RPMI7951 (cell line): ENCODE measurements at places on chromosomes 7 and 10. TPM values are rescaled to one million over a fixed set of nuclear protein-coding genes. Genes with fewer than 3 reads are reported as not detected.

MYH16 gene
- total RNA-seq: 1.1 and 1.2 TPM in 2 replicates

LUC7L2 gene
- 46.6 and 49.1 TPM in 2 replicates for total RNA-seq

RADIL gene
- total RNA-seq: 0.20 TPM in 1 of 2 replicates, not detected in the other

CD36 gene
- total RNA-seq: 6.5 and 11.4 TPM in 2 replicates

FAM25G gene
- not detected in 2 replicates for total RNA-seq

NUTM2E gene
- not detected in 2 replicates for total RNA-seq

SUV39H2 gene
- 37.9 and 48.5 TPM in 2 replicates for total RNA-seq

TAS2R41 gene
- total RNA-seq: not detected in 2 replicates

NEUROD6 gene
- total RNA-seq: not detected in 2 replicates

CCT6A gene
- 372 and 490 TPM in 2 replicates for total RNA-seq

TWIST1 gene
- total RNA-seq: 32.0 and 36.8 TPM in 2 replicates

LGI1 gene
- total RNA-seq: 0.12 TPM in 1 of 2 replicates, not detected in the other

CCDC172 gene
- not detected in 2 replicates for total RNA-seq

- DNase-seq: no peak
Measured at GRCh38 chr7:102974366-102975236, 61.8 kb downstream of the LRRC17 start.

- no peak for DNase-seq
Measured at GRCh38 chr7:20214921-20215669, 2.1 kb downstream of the MACC1 start.

DNA sequence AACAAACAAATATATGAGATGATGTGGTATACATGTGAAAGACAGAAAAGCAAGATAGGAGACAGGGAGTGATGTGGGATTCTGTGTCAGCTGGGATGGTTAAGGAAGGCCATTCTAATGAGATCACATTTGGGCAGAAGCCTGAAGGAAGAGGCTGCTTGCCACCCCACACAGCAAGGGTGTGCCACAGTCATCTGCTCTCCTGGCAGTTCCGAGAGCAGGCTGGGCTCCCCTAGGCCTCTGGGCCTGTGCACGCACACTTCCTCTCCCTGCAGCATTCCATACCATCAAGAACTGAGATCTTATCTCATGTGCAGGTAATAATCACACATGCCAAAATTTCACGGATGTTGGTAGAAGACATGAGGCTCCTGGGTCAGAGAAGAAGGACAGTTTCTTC, 43.1 kb downstream of the SYPL1 start:
- DNase-seq: no peak

DNA sequence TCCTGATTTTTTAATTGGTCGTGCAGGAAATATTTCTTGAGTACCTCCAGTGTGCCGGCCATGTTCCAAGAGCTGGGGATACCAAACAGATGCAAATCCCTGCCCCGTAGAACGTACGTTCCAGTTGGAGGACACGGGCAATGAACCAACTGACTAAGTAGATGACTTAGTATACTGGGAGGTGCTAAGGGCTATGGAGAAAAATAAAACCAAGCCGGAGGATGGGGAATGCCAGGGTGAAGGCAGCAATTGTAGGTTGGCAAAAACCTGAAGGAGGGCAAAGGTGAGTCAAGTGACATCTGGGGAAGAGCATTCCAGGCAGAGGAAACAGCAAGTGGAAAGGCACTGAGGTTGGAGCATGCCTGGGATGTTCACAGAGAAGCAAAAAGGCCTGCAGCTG, 6.8 kb upstream of the VSIR start:
- DNase-seq: no peak

DNA sequence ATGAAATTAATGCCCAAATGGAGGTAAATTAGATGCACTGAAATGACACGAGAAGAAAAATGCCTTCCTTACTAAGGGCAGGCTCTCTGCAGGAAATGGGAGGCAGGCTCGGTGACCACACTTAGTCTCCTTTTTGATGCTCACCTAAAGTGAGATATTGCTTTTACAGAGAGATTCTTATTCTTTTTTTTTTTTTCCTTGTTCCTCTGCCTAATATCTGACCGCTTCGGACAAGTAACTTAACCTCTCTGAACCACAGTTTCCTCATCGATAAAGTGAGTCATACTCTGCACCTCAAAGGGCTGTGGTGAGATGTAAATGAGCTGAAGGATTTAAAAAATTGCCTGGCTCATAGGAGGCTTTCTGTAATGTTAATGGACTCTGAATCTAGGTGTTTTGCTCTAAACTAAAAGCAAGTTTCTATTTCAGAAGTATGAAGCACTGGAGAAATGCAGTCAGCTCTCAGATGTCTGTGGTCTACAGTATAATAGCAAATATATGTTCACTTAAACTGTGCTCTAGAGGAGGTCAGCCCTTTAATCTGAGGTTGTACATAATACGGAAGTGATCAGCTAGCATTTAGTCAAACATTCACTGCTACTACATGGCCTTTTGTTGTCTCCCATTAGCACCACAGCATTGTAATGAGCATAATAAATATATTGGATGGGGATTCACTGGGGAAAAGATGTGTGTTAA, 23.2 kb downstream of the NKX2-3 start:
- no peak for DNase-seq

DNA sequence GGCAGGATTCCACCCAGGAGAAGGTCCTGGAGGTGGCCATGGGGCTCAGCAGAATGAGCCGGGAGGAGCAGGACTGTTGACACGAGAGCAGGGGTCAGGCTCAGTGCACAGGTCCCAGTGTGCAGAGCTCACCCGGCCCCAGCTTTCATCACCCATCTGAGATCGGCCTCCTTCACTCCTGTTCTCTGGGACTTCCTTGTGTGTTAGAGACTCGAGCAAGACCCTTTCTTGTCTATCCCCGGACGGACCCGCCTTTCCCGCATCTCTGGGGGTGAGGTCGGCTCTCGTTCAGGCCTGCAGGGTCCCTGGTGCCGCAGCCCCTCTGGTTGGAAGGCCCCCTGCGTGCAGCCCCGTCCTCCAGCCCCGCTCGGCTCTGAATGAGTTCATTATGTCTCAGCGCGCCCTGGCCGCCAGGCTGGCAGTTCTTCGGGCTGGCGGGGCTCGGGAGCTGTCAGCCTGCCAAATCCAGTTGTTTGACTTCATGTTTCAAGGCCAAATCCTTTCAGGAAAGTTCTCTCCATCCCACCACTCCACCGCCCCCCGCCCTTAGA, 127.9 kb downstream of the LHPP start:
- DNase-seq: no peak

DNA sequence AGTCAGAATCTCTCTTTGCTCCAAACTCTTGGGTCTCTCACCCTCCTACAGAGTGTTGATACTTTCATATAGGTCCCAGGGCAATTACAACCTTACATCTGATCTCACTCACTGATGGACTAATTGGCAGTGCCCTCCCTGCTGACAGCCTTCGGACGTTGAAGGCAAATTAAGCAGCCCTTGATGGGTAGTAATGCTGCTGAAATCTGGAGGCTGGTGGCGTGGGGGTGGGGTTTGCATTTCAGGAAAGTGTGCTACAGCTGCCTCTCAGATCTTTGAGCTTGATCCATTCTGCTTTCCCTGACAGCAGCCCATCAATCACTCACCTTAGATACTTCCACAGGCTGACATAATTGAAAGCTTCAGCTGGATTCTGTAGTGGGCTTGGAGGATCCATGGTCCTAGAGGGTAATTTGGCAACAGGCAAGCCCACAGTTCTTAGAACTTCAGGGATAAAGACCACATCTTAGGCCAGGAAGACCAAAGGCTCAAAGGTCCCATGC, 349.1 kb upstream of the PODXL start:
- DNase-seq: no peak

GRCh38 chr7:144391823-144392255, 11.7 kb downstream of the NOBOX start:
- peak; percentile 50 for DNase-seq

DNA sequence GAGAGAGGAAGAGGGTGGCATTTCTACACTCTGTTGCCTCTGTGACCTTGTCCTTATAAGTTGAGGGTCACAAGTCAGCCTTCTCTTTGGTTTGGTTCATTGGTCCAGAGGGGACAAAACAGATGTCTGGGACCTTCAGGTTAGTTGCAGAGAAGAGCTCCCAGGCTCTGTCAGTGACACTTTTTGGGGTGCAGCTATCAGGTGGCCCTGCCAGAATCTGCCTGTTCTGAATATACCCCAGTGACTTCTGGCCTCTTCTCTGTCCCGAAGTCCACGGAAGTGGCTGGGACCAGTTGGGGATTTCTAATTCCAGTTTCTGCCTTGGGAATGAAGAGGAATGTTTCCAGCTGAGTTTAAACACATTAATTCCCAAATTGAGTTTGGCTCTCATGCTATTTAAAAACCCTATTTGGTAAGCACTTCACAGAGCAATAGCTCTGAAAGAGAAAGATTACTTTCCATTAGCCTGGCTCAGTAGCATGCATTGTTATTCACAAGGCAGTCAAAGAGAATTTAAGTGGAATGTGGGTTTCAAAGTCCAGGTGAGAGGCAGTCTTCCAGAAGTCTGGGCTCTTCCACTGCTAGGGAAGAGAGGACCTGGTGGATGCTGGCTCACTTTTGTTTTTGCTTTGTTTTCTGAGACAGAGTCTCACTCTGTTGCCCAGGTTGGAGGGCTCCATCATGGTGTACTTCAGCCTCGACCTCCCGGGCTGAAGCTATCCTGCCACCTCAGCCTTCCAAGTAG, 237.8 kb upstream of the GALNT17 start:
- DNase-seq: no peak

GRCh38 chr7:28979776-28980175, 21.6 kb upstream of the TRIL start:
- no peak for DNase-seq

- DNase-seq: peak; percentile 54
Measured at GRCh38 chr10:13893926-13894325, 307.2 kb downstream of the PRPF18 start.

DNA sequence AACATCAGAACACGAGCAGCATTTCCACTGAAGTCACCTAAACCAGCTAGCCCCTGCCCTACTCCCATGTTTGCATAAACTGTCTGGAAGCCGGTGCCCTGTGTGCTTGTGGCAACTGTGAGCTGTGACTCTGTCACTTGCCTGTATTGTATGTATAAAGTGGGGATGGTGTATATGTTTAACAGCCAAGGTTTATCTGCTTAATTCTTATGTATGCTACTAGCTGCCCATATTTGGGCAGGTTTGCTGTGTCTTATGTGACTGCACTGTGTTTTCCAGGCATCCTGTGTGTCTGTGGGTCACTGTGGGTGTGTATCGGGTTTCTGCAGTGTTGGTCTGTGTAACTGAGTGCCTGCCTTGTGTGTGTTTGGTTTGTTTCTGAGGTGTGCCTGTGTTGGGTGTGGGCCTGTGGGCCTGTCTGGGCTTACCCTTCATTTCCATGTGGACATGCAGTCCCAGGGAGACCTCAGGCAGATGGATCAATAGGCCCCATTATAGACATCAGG, 9.3 kb downstream of the LBX1 start:
- no peak for DNase-seq

DNA sequence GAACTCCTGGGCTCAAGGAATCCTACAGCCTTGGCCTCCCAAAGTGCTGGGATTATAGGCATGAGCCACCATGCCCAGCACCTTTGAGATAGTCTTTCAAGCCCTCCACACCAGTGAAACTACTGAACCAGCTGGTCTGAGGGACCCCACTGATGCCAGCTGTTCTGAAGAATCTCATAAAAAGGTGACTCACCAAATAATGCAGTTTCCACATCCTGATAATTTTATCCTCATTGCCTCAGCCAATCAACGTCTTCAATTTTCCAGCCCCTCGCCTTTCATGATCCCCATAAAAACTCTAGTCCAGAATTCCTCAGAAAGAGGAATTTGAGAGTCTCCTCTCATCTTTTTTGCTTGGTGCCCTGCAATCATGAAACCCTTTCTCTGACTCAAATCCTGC, 1691.6 kb upstream of the LRRTM3 start:
- DNase-seq: peak; percentile 9

DNA sequence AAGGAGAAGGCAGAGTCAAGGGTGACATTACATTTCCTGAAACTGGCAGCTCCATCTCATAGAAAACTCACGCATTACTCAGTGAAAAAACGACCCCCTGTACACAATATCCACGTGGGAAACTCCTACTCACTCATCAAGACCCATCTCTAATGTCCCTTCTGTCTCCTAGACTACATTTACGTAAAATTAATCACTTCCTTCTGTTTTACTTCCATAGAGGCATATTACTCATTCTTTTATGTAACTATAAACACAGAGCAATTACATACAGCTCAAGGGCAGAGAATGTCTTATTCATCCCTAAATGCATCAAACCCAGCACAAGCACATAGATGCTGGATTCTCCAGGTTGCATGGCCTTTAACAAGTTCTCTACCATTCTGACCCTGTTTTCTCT, 281.8 kb downstream of the KCNMA1 start:
- DNase-seq: peak; percentile 92

GRCh38 chr10:30048768-30049517, 10.4 kb downstream of the JCAD start:
- no peak for DNase-seq

GRCh38 chr10:22505911-22506685, 160.8 kb downstream of the SPAG6 start:
- no peak for DNase-seq

DNA sequence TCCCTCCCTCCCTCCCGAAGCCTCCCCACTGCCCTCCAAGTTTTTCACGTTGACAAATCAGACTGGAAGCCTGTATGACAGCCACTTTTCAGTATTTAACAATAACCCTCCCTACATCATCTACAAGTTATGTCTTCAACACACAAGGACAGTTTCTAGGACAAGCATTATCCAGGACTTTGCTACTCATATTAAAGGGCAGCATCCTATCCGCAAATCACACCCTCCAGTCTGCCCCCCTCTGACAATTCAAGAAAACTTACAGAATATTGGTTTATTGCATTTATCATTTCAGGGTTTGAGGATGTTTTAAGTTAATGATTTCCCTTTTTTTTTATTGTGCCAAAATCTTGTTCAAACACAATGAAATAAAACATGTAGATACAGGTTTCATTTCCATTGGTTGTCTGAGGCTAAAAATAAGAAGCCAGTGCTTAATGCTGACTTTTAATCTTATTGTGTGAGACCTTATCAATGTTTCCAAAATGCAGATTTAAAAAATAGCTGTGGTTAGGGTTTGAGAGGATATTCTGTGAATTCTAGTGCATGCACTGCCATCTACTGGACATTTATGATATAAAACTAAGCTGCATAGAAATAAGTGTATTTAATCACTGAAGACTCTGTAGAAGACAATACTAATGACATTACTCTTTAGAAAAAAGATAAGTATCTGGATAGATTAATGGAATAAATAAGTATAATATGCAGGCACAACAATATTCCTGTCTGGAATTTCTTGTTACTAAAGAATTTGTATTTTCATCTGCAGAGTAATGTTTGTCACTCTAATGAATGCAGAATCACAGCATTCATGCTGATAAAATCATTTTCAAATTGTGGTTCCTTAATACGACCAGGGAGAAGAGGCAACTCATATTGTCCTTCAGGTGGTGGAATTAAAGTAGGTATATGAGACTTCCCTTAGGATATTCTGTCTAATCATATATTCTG, 64.1 kb downstream of the CAV1 start:
- DNase-seq: peak; percentile 70

DNA sequence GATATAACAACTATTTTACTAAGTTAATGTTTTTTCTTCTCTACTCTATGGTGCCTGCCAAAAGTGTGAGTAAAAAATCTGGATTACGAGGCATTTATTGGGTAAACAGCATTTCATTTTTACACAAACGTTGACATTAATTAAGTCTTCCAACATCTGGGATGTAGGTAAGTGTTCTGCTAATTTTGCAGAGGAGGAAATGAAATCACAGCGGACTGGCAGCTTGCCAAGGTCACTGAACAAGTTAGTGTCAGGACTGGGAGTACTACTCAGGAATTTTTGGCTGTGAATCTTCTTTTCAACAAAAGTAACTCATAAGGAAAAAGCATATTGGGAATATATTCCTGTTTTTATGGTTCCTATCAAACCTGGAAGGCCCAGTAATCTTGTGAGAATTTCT, 612.1 kb upstream of the FZD8 start:
- peak; percentile 74 for DNase-seq
